C1 segment of cervical spinal cord (tissue), 14 donors: ENCODE measurements at places on chromosomes 2 and 18.

- no peak for DNase-seq
Measured at GRCh38 chr2:165112133-165112573, 91.7 kb downstream of the SCN3A start.

- DNase-seq, result no peak
Measured at GRCh38 chr18:54197747-54198411, 26.6 kb downstream of the MBD2 start.

DNA sequence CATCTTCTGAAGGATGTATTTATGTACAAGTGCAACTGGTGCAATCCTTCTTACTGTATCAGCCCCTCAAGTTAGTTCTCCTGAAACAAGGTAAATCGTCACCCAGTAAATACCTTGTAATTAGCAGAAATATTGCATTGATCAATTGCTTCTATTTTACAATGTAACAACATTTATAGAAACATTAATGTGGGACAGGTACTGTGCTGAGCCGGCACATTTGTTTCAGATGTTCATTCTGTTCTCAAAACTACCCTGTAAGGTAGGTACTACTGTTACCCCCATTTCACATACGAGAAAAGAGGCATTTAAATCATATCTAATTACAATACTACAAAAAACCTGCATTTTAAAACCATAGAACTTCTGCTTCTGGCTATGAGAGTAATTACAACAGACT, 19.5 kb downstream of the RTN4 start:
- DNase-seq, result no peak

DNA sequence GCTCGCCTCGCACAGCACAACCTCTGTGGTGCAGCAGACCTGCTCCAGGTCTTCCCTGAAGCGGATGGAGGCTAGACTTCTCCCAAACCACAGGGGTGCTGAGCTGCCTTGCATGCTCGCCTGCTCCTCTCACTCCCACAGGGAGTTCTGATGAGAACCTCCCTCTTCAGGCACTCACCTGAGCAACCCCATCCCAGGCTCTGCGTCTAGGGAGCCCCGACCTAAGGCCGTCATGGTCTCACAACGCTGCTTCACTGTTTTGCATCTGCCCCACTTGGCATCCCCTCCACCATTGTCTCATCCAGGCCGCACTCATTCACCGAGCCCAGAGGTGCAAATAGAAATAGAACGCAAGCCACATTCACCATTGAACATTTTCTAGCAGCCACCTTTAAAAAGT, 24.6 kb upstream of the MC5R start:
- no peak for DNase-seq

- no peak for DNase-seq
Measured at GRCh38 chr2:128727404-128727803, 408.7 kb upstream of the HS6ST1 start.

GRCh38 chr18:72898870-72899269, 31.1 kb upstream of the NETO1 start:
- DNase-seq, result no peak

GRCh38 chr2:133424876-133425275, 143.4 kb downstream of the NCKAP5 start:
- DNase-seq, result no peak

GRCh38 chr2:102792568-102793208, 30.9 kb downstream of the TMEM182 start:
- DNase-seq, result no peak

DNA sequence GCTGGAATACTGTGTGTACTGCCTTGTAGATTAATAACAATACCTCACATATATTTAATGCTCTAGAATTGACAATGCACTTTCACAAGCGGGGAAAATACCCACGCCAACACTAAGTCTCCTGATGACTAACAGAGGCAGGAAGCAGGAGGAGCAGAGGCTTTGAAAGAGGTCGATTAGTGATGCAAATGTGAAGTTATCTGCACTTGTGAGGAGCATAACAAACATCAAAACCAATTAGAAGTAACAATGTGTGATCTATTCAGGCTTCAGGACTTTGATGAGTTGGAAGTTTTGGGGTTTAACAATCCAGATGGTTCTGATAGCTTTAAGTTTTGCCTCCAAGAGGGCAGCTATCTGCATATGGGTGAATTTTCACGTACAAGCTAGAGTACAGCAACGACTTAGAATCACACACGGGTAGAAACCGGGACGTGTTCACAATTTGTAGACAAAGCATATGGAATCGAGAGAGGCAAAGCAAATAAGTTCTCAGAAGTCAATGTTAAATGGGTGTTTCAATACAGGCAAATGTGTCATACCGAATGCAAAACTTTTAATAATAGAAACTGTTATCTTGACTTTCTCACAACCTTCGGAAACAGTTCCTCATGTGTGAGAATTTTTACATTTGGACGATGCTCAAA, 114.5 kb downstream of the METTL8 start:
- DNase-seq, result no peak

- DNase-seq, result no peak
Measured at GRCh38 chr2:65388051-65388531, 44.3 kb downstream of the SPRED2 start.

DNA sequence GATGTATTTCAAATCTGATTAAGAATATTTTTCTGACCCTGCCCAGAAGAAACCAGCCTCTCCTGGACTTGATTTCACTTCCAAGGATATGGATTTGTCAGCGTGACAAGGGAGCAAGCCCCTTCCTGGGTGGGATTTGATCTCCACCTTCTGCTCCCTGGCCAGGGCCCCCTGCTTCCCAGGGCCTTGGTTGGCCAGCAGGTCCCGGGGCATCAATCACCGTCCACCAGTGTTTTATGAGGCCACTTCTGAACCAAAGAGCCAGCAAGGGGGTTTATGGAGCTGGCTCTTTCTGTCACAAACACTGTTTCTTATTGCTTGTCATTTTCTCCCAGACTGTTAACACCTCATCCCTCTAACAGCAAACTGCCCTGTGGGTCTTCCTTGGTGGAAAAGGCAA, 320.5 kb upstream of the SKOR2 start:
- no peak for DNase-seq

DNA sequence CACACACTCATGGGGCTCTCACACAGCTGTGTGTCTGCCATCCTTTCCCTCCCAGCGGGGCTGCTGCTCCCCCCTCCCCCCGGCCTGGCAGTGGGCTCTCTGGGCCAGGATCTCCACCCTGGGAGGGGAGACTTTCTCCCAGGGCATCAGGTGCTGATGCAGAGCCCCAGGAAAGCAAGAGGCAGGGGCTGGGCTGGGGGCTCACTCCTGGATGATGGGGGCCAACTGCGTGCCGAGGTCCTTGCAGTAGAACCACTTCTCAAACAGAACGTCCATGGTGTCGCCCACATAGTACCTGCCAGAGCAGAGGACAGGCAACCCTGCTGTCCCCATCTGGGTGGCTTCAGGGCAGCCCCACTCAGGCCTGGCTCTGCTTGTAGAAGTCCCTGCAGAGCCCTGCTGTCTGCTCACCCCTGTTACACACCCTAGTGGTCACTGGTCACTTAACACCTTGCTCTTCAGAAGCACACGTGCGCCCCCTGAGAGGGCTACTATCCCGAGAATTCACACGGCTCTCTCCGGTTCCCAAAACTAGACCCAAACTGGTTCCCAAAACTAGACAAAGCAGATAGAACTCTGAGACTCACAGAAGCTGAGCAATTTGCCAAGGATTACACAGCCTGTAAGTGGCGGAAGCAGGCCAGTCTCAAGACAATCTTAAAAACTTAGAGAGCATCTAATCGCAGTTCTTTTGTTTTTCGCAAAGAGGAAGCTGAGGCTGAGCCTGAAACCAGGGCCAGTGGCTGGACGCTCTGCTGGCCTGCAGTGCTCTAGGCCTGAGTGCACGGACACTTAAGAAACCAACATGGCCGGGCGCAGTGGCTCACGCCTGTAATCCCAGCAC, 6.6 kb upstream of the OXER1 start:
- peak; percentile 45 for DNase-seq

- DNase-seq, result no peak
Measured at GRCh38 chr2:36322108-36322507, 33.5 kb upstream of the CRIM1 start.

GRCh38 chr18:77299706-77300105, 50.1 kb downstream of the GALR1 start:
- DNase-seq, result no peak

- DNase-seq, result no peak
Measured at GRCh38 chr2:232038251-232038880, 76.9 kb downstream of the DIS3L2 start.

GRCh38 chr18:78168526-78168925, 811.1 kb upstream of the SALL3 start:
- DNase-seq, result no peak

GRCh38 chr18:23499291-23499781, 4.0 kb upstream of the RMC1 start:
- no peak for DNase-seq

DNA sequence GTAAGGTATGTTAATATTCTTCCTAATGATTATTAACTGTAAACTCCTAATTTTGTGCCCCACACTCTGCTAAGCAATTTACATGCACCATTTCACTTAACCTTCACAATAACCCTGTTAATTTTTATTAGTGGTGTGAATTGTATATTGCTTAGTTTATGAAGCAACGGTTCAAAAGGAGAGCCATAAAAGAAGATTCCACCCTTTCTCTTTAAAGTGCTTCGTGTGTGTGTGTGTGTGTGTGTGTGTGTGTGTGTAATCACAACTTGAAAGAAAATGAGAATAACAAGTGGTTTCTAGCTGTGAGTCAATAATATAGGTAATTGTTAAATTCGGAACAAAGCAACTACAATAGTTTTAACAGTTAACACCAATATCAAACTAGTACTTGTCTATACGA, 60.6 kb downstream of the CCNT2 start:
- no peak for DNase-seq

DNA sequence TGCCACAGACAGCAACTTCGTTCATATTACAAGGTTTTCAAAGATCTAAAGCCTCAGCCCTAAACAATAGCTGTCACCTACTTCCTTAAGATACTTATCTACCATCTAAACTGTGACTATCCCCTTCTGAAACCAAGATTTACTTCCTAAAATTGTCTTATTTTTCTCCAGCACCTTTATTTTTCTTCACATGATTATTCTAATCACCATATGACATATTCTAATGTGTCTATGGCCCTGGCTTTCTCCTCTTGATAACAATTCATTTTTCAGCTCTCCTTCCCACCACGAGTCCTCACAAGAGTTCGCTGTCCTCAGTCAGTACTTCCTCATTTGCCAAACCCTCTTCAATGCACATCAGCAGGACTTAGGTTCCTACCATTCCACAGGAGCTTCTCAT, 53.9 kb downstream of the RTTN start:
- DNase-seq, result no peak

DNA sequence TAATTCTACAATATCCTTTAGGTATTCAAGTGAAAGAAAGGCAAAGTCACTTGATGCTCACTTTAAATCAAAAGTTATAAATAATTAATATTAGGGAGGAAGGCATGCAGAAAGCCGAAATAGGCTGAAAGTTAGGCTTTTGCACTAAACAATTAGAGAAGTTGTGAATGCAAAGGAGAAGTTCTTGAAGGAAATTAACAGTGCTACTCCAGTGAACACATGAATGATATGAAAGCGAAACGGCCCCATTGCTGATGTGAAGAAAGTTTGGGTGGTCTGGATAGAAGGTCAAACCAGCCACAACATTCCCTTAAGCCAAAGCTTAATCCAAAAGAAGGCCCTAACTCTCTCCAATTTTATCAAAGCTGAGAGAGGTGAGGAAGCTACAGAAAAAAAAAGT, 103.1 kb upstream of the CXCR4 start:
- no peak for DNase-seq

DNA sequence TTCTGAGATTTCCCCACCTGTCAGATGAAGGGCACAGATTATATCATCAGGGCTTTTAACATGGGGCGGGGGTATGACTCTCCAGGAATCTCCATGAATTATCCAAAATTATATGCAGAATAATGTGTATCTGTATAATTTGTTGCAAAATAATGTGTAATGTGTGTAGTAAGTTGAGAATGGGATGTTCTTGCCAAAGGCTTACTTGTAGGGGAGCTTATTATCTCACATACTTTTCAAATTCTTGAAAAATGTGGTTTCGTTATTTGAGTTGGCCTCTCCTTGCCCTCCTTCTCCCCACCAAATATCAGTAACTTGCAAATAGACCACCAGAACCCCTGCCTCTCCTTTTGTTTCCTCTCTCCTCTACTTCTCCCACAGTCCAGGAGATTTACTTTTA, 35.6 kb downstream of the UBR3 start:
- no peak for DNase-seq

- no peak for DNase-seq
Measured at GRCh38 chr2:48319863-48320262, 210.1 kb upstream of the STON1 start.

DNA sequence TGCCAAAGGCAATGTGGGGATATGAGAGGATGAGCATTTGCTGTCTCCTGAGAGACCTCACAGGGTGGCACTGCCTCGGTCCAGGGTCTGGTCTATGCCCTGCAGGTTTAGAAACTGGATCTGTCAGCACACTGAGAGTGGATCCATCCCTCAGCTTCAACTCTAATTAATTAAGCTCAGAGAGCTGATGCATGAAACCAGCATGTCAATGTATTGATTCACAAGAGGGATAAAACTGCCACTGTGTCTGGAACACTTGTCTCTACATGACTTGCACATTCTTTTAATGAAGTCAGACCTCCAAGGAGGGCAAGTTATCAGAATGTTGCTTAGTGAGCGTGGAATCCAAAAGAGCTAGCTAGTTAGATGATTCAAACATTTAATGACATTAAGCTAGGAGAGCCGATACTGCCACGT, 22.5 kb upstream of the POLE4 start:
- no peak for DNase-seq

- DNase-seq, result no peak
Measured at GRCh38 chr2:39265315-39265714, 21.5 kb upstream of the CDKL4 start.

DNA sequence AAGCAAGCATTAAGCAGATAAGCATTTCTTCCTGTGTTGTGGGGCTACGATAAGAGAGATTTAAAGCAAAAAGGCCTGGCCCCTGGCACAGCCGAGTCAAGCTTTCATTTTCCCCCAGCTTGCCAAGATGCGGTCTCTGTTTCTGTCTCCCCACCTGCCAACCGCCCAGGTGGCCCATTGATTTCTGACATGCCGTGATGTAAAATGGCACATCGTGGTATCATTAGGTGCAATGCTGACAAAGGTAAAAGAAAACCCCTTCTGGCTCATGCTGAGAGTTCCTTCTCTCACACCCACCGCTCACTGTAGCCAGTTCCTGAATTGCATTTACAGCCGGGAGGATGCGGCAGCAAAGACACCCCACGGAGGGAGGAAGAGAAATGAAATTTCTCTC, 62.8 kb downstream of the BOD1L2 start:
- no peak for DNase-seq
